ENCODE measurements at places on chromosomes 4 and X. TPM values are rescaled to one million over a fixed set of nuclear protein-coding genes. Genes with fewer than 3 reads are reported as not detected.

GRCh38 chr4:47372561-47372960 lies 90.9 kb downstream of the COMMD8 start:
- DNase-seq = peak; percentile 35

- peak; percentile 4 for DNase-seq
Observed at GRCh38 chr4:74397748-74398426, 32.9 kb downstream of the EREG start.

DNA sequence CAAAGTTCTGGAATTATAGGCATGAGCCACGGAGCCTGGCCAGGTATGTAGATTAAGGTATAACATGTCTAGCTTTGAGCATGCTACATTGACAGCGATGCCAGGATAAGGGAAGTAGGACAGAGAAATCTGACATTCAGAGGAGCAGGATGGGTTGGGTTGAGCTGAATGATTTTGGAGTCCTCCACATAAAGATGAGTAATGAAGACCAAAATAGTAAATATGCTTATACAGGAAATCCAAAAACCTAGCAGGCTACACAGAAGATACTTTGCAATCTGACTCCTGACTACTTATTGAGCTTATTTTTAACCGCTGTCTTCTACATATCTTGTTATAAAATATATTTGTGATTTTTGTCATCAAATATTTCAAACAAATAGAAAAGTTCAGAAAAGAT lies 69.7 kb downstream of the PDGFC start:
- peak; percentile 22 for DNase-seq

DNA sequence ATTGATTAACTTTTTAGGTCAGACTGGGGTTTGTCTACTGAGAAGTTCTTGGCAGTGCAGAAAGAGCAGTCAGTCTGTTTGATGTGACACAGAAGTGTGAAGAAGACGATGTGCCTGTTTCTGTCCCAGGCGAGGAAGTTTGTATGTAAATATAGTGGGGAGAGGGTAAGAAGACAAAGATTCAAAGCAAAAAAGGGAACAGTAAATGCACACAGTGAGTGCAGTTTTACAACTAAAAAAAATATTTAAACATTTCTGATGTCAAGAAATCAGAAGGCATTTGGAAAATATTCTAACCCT lies 264.9 kb downstream of the RAPGEF2 start:
- no peak for DNase-seq

DNA sequence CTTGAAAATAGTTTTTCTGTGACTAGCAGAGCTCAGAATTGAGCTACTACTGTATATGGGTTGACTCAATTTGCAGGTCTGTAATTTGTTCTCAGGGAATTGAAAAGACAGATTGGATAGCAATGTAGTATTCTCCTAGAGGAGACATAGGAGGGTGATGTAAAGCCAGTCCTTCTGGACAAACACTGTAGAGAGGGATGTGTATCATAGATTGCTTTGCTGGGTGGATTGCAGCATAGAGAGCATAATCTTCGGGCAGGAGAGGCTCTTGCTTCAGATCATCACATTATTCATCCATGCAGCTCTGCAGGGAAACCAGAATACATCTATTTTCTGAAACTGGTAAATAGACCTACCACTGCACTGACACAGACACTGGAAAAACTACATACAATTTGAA lies 1110.5 kb downstream of the RAPGEF2 start:
- DNase-seq = no peak

Gene POF1B
- not detected for total RNA-seq

Gene RTL3
- total RNA-seq = 1.1 TPM

Gene CPE
- 3.6 TPM for total RNA-seq

Gene COL4A5
- 15.0 TPM for total RNA-seq

Data from IMR-90 (cell line).